ENCODE measurements at places on chromosomes 13 and 19. TPM values are rescaled to one million over a fixed set of nuclear protein-coding genes. Genes with fewer than 3 reads are reported as not detected.

Gene ELANE
- total RNA-seq = not detected

DNA sequence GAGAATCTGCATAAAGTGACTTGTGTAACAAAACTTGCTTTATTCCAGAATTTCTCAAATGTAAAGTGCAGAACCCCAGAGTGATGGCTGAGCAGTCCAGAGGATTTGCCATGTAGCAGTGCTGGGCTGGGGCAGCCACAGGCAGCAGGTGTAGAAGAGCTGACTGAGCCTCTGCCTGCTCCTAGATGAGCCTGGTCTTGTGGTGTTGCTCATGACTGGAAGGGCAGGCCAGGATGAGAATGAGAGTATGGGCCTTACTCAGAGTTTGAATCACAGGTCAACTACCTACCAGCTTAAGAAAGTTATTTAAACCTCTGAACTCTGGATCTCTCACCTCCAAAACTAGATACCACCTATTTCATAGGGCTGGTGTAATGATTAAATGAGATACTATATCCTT, 2.9 kb upstream of the C13orf42 start:
- DNase-seq = no peak

DNA sequence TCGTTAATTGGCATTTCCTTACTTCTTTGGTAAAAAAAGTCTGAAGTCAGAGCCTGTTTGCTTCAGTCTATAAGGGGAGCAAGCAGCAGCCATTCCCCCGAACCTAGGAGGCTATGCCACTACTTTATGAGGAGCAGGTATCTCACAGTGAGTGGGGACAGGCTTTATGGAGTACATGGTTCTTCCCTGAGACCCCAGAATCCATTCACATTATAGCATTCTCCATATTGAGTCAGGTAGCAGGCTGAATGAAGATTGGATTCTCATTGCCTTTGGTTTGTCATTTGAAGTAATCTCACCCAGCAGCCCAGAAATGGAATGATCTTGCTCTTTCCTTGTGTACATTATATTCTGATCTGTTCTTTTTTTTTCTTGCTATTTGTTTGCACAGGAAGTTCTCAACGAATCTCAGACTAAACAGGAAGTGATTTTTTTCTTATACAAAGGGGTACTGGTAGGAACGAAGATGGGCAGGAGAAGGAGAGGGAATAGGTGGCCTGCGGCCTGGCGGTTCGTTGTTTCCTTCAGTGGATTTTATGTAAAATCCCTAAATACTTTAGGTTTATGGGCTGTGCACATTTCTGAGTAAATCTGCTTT, 74.4 kb downstream of the ARHGAP35 start:
- no peak for DNase-seq

DNA sequence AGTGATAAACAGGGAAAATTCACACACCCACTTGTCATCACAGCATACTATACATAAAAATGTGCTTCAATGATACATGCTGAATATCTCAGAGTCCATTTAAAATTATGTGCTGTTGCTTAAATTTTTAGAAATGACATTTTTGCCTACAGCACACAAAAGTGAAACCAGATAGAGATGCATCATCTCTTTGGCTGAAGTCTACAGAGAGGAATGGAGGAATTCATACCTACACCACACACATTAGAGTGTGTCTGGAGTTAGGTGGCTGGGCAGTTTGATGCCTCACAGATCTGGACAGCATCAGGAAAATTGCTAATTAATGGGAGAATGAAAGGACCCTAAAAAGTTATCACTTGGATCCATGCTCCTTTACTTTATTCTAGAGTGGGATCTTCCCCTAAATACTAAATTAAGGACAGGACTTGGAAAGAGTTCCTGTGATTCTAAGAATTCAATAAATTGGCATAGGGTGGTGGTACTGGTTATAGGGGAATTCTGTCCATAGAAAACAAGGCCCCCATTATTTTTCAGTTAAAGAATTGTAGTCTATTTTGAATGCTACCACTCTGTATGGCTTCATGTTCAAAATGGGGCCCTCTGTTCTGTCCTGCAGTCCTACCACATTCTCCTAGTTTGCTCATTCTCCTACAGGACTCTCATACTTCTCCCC, 41.3 kb downstream of the RCBTB2 start:
- DNase-seq = no peak

- no peak for DNase-seq
Observed at GRCh38 chr13:20993661-20994440, 67.5 kb downstream of the LATS2 start.

GRCh38 chr19:20558571-20558970, 7.0 kb downstream of the ZNF737 start:
- DNase-seq = no peak

DNA sequence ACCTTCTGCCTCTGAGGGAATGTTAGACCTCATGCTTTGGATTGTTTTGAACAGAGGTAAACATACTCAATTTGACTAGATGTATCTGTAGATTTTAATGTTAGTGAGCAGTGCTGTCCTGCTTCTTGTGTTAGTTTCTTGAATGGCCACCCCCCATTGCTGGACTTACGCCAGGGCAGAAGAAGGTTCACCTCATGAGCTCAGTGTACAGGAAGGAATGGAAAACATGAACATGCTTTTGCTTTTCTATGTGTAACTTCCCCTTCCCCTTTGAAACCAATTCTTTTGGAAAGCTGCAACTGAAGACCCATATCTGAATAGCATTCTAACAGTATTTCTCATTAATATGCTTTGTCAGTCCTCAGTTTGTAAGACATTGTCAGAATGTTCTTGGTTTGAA, 32.3 kb downstream of the WASF3 start:
- DNase-seq = no peak

All from urinary bladder (tissue), 4 donors.